AG08396 (cell line): ENCODE measurements at places on chromosomes 12 and 14.
A peak's percentile ranks its signal among the peaks of the same experiment; 100 is the strongest.

GRCh38 chr12:52860102-52860823 lies 11.5 kb upstream of the KRT78 start:
- DNase-seq: peak; percentile 67

DNA sequence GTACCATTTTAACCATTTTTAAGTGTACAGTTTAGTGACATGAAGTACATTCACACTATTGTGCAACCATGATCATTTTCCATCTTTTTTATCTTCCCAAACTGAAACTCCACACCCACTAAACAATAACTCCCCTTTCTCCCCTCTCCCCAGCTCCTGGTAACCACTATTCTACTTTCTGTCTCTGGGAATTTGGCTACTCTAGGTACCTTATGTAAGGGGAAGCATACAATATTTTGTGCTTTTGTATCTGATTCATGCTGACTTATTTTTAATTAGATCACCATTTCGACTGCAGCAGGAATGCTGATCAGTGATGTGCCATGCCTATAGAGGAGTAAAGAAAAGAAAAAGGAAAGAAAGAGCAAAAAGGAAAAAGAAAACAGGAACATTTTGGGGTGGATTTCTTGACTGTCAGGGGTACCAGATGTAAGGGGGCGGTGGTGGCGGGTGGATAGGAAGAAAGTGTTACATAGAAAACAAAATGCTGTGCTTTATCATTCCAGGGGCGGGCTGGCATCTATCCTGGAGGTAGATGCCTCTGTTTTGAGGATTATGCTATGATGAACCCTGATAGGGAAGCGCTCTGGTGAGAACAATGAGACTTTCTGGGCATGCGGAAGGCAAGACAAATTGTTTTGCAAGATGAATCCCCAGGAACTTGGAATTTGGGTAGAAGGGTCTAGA lies 45.2 kb upstream of the CTDSP2 start:
- DNase-seq: no peak

DNA sequence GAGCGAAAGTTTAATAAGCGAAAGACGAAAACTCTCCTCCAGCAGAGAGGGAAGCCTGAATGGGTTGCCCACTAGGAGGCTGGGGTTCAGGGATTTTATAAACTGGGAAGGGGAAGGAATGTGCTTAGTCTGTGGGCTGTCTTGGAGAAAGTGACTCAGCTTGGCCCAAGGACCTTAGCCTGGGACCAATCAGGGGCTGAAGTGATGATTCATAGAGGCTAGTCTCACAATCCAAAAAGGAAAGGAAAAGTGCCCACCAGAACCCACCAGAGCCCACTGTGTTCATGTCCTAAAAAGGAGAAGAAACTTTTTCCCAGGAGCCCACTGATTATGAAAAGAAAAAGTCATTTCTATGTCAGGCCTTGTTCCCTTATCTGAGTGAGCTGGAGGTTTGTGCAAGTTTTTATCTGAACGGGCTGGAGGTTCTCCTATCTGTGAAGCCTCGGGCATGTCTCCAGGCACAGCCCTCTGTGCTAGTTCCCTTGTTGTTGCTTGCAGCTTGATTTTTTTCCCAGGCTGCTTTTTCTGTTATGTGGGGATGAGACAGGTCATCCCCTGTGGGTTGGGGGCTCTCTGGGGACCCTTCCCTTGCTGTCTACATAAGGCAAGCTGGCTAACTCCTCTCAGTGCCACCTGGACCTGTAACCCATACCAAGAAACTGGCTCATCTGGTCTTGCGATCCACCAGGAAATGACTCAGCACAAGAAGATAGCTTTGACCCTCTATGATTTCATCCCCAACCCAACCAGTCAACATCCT lies 8.3 kb upstream of the GOLGA5 start:
- DNase-seq: peak; percentile 76

GRCh38 chr12:75207338-75208083 lies 2.1 kb downstream of the KCNC2 start:
- DNase-seq: no peak
